ENCODE measurements at places on chromosomes 4 and X. TPM values are rescaled to one million over a fixed set of nuclear protein-coding genes. Genes with fewer than 3 reads are reported as not detected.

Gene MAGEB10
- total RNA-seq = not detected

Gene TMEM35A
- total RNA-seq = 1.2 TPM

Gene KCNE5
- not detected for total RNA-seq

Gene EPGN
- total RNA-seq = not detected

Gene STPG2
- total RNA-seq = 2.8 TPM

Gene ADAMTS3
- total RNA-seq = 5.3 TPM

Gene PAGE1
- total RNA-seq = not detected

Gene PITX2
- total RNA-seq = not detected

Gene NLRP2B
- total RNA-seq = not detected

DNA sequence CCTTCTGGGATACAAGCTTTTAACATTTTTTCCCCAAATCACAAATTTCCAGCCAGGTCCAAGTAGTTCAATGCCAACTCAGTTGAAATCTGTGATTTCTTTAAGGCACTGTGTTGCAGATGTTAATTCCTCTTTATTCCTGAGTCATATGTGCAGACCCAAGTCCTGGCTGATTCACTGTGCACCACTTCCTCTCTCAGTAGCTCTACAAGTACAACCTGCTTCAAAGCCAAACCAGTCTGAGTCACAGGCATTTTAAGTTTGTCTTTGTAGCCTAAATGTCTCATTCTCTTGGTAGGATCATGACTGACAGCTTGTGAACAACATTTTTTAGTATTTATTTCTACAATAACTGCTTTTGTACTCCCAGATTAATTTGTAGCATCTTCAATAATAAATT lies 165.6 kb upstream of the S100G start:
- DNase-seq = no peak

DNA sequence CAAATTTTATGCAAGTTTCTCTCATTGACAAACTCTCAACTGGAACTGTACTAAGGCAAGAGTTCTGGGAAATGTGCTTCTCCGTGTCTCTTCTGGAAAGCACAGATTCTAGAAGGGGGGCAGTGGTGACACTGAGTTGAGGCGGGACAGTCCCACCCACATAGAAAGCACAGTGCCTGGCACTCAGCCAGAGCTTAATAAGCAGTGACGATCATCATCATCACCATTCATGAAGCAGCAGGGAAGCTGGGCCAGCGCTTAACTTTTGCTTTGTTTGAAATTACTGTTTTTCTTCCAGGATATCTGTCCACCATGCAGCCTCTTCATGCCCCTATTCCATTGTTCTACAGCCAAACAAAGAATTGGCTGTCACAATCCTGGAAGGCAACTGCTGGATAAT lies 60.3 kb downstream of the BEND2 start:
- no peak for DNase-seq

DNA sequence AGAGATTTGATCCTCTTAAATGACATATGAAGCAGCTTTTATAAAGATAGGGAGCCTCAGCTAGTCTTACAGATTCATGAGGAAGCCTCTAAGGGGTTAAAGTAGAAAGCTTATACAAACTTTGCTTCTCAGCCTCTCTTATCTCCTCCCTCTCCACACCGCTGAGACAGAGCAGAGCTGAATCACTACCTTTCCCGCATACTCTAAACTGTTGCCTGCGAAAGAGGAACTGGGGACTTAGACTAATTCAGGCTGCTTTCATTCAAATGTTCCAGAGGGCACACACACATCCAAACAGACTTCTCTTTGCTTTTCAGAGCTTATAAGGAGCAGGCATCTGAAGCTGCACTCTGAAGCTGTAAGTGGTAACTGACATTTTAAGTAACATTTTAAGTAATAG lies at the start of gene SERTM2:
Gene SERTM2, plus strand, starts transcription at position 169 of the 400 bp plus-strand sequence. CDS start 7,213 bp downstream, outside the sequence.
- DNase-seq = no peak

DNA sequence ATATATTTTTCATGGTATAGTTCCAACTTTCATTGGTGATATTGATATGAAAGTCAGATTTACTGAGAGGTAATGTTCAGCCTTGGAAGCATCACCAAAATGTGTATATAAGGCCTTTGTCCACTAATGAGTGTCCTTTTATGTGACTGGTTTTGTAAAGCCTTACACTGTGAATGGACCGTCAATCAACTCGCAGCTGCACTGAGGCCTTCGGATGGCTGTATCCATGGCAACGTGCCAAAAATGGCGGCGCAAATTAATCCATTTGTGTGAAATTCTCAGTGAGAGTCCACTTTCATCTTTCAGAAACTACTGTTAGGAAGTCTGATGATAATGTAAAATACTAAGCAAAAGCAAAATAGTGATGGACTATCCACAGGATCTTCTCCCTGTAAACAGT lies 131.7 kb downstream of the SPCS3 start:
- DNase-seq = no peak

- DNase-seq = no peak
These were observed 214.7 kb downstream of the QDPR start for GRCh38 chr4:17296921-17297890.

DNA sequence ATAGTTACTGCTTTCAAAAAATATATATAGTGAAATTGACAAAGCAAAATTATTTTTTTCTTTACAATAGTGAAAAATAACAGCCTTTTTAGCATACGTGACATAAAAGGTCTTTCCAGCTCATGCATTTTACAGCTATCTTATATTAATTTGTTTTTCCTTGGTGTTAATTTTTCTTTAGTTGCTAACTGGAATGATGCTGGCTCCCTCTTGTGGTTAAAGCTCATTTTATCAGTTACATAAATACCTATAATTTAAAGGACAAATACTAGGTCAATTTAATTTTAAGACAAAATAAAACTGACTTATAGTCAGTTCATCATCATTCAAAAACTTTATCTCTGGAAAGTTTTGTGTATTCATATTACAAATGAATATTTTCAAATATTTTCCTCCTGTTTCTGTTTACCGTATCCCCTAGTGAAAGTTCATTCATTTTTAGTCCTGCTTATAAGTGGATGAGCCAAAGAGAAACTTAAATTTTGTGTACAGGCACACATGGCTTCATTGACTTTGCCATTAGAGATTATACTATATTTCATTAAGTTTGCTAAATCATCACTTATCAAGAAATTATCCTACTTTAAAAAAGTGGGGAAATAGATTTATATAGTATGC lies 9.9 kb upstream of the ANAPC4 start:
- DNase-seq = no peak

- no peak for DNase-seq
These were observed 172.7 kb upstream of the HCCS start for GRCh38 chrX:10938365-10938923.
